ENCODE measurements at places on chromosomes 1 and 21.

DNA sequence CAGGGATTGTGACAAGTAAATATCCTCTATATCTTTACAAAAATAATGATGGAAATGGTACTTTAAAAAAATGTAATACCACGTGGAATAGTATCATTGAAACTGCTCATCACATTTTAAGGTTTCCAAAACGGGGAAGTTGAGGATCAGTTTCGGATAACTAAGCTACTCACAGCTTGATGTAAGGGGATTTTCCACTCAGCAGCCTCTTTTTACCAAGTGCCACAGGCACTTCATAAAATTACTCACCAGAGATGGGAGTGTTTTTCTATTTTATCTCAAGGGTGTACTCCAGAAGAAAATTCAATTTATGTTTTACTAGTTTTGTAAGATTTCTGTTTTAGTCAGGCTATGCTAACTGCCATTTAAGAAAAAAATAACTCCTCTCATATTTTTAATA lies 91.7 kb downstream of the TPR start:
- no peak for DNase-seq

GRCh38 chr1:100422065-100422464 lies 69.8 kb downstream of the CDC14A start:
- DNase-seq = no peak

GRCh38 chr1:15370781-15371520 lies 38.7 kb upstream of the EFHD2 start:
- no peak for DNase-seq

GRCh38 chr1:79259390-79260336 lies 253.1 kb upstream of the ADGRL4 start:
- no peak for DNase-seq

DNA sequence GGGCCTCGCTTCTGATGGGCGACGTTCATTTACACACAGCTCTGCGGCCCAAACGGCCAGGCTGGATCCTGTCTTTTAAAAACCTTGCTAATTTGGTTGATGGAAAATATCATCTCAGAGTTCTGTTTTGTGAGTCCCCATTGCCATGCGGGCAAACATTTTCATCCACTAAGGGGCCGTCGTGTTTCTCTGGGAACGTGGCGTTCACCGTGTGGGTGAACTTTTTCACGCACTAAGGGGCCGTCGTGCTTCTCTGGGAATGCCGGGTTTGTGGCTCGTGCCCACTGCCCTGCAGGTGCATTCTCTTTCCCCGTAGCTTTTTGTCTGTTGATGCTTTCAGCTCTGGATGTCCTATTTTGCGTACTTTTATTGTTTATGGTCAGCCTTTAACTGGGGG lies 6.8 kb downstream of the COL18A1 start:
- no peak for DNase-seq

Data from stimulated activated CD8-positive, alpha-beta memory T cell treated with anti-CD3 and anti-CD28 coated beads, Interleukin-12 subunit alpha, Interleukin-12 subunit beta, amount 100 ng/mL, for 4 hours (primary cell).